NCI-H774 (cell line): ENCODE measurements at places on chromosomes 16 and 17.

DNA sequence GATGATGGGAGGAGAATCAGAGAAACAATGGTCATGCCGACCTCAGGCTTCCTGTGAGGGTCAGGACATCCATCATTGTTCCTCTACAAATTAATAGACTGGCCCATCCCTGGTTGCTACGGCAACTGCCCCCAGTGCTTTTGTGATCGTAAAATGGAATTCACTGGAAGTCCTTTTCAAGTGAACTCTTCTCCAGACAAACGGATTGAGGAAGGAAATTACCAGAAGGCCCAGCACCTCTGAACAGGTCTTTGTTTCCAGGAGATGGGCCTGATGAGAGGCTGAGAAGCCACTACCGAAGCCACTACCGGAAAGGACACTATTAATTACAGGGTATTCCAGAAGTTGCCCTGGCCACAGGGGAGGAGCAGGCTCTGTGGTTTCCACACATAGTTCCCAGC, 126.0 kb downstream of the MGAT5B start:
- DNase-seq = peak; percentile 16

DNA sequence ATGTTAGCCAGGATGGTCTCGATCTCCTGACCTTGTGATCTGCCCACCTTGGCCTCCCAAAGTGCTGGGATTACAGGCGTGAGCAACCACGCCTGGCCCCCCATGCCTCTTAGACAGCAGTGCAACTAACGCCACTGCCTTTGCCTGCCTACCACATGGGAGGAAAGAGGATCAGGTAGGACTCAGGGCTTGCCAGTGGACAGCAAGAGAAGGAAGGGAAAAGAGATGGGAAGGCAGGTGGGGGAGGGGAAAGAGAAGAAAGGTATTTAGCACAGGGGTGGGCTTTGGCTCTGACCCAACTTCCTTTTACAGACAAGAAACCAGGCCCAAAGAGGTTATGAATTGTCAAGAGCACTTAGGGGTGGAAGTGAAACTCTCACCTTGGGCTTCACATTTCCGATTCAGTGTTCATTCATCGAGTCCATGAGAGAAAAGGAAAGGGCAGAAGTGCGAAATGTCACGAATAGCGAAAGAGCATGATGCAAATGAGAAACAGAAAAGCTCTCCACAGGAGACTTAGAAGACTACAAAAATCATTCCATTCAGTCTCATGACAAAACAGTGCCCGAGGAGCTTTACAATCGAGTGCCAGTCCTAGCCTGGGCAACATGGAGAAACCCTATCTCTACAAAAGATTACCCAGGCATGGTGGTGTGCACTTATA, 36.4 kb downstream of the CDK5R1 start:
- DNase-seq = no peak

- DNase-seq = peak; percentile 47
Observed at GRCh38 chr16:57519796-57520360, 16.5 kb downstream of the CCDC102A start.

- DNase-seq = no peak
Observed at GRCh38 chr16:19717314-19717713, 713 bp downstream of the KNOP1 start.

- DNase-seq = no peak
Observed at GRCh38 chr17:52027620-52028295, 130.8 kb downstream of the CA10 start.

GRCh38 chr16:52634104-52634503, 87.2 kb upstream of the TOX3 start:
- no peak for DNase-seq

GRCh38 chr16:6611535-6611934, 721.1 kb upstream of the RBFOX1 start:
- DNase-seq = no peak

GRCh38 chr16:27491894-27492587, 57.7 kb downstream of the GTF3C1 start:
- DNase-seq = no peak

GRCh38 chr16:777826-778225, 10.4 kb downstream of the RPUSD1 start:
- no peak for DNase-seq

DNA sequence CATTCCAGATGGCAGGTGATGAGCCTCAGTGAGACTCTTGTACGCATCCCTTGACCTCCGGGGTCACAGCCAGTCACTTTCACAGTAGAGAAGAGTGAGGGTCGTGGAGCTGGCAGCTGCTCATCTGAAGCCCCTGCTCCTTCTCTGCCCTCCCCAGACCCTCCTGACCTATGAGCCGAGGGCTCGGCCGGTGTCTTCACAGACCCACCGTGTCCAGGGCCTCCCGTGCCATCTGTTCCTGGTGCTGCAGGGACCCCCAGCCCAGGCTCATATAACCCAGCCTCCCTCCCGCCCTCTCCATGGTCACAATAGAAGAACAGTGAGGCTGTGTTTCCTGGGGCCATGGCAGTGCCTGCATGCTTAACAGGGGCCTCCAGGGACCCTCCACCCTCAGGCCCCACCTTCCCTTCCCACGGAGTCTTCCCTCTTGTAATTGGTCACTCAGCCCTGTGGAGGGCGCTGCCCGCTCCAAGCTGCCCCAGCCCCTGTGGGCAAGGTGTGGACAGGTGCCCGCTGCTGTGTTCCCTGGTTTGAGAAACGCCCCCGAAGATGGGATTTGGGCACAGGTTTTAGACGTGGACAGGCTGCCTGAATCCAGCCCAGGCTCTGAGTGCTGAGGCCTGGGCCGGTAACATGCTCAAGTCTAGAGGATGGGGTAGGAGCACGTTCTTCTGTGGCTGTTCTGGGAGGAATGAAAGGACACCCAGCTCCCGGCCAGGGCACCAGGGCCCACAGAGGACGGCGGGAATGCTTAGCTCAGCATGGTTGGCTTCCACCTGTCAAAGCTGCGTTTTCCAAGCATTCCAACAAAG, 38.7 kb downstream of the ACSF3 start:
- DNase-seq = no peak

GRCh38 chr17:73785496-73785895, 141.3 kb upstream of the SDK2 start:
- no peak for DNase-seq

- DNase-seq = no peak
Observed at GRCh38 chr16:4327386-4328045, 11.6 kb downstream of the GLIS2 start.

- DNase-seq = no peak
Observed at GRCh38 chr17:57569853-57570252, 175.2 kb downstream of the CCDC182 start.

DNA sequence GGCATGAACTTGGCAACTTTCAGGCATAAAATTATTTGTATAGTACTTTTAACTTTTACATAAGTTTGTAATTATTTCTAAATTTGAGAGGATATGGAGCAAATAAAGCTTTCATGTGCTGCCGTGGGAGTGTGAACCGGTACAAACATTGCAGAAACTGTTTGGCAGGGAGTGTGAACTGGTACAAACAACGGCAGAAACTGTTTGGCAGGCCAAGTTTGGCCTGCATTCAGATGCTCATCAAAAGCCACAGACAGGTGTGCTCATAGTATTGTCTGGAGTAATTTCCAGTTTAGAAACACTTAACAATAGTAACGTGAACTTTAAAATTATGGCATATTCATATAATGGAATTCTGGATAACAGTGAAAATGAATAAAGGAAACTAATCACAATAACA, 73.8 kb upstream of the ATP2A3 start:
- no peak for DNase-seq

DNA sequence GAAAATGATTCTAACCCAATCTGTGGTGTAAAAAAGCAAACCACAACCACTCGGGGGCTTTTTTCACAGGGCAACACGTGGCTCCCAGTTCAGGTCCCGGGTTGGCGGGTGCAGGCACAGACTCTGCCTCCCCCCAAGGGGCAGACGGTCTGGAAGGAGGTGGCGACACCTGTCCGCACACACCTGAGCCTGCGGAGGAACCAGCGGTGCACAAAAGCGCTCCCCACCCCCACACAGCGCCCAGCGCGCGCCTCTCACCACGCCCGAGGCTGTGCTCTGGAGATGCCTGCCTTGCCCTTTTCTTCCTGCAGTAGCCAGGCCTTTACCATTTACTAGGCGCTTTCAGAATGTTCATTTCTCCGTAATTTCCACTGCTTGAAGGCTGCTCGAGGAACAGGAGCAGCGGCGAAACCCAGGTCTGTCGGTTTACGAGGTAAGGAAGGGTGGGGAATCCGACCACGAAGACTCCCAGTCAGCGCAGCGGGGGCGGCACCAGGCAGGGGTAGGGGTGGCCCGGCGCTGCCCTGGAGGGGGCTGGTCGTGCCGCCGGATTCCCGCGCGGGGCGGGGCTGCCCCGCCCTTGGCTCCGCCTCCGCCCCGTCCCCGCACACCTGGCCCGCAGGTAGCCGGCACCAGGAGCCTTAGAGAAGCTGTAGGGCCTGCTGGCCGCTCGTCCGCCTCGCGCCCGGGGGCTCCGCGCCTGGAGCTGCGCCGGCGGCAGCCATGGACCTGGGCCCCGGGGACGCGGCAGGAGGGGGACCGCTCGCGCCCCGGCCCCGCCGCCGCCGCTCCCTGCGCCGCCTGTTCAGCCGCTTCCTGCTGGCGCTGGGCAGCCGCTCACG, at the start of gene USP43:
USP43 (plus strand) TSS at position 608 of the 842 bp plus-strand sequence; CDS start at position 724, 116 bp downstream.
- peak; percentile 10 for DNase-seq

DNA sequence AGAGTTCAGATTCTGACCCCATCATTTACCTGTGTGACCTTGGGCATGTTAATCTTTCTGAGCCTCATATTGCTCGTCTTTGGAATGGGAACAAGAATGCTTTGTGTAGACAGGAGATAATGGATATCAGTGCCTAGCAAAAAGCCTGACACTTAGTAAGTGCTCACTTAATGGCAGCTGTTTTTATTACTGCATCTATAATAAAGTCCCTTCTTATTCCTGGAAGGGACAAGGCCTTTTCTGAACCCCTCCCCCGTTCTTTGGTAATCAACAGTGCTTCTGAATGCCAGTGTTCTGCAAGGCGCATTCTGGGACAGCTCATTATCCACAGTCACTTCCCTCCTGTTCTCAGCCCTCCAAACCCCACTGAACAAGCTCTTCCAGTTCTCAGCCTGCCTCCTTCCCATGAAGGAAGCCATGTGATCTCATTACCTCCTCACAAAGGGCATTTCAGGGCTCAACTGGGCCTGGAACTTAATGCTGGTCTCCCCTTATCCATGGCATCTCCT, 25.1 kb upstream of the SUPT4H1 start:
- no peak for DNase-seq

GRCh38 chr16:19829844-19830692, 54.6 kb downstream of the GPRC5B start:
- DNase-seq = no peak

DNA sequence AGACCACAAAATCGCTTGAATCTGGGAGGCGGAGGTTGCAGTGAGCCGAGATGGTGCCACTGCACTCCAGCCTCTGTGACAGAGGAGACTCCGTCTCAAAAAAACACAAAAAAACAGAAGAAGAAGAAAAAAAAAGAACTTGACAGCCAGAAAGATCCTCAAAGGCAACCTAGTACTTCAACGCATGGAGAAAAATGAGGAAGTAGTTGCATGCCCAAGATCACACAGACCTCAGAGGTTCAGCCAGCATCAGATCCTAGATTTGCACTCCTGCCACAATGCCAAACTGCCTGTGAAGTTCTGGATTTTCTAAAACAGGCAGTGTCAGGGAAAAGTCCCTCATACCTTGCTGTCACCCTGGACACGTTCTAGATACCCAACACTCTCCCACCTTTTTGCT, 1.5 kb downstream of the ATPAF2 start:
- DNase-seq = no peak

DNA sequence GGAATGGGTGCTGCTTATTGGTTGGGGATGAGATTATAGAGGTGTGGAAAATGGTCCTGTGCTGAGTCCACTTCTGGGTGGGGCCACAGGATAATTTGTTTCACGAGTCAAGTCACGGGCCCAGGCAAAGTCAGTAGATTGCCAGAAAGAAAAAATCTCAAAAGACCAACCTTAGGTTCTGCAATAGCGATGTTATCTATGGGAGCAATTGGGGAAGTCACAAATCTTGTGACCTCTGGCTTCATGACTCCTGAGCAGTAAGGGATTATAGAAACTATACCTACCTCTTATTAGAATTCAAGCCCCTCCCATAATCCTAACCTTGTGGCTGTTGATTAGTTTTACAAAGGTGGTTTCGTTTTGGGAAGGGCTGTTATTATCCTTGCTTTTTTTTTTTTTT, 31.4 kb downstream of the WWP2 start:
- DNase-seq = no peak

- no peak for DNase-seq
Observed at GRCh38 chr17:17300624-17301568, 2.3 kb upstream of the NT5M start.

GRCh38 chr16:2737238-2737605, 15.2 kb upstream of the SRRM2 start:
- DNase-seq = no peak

GRCh38 chr17:32659419-32659842, 172.6 kb downstream of the CDK5R1 start:
- DNase-seq = peak; percentile 76

GRCh38 chr17:16491703-16492612, at the start of gene LRRC75A:
LRRC75A (minus strand) TSS chr17:16492193; CDS start chr17:16491990, 203 bp downstream.
- DNase-seq = peak; percentile 1

GRCh38 chr17:50947782-50948543, 81.8 kb upstream of the TOB1 start:
- peak; percentile 85 for DNase-seq

GRCh38 chr16:51553314-51553713, 402.2 kb upstream of the SALL1 start:
- DNase-seq = no peak

GRCh38 chr16:88596483-88596882, 26.3 kb downstream of the ZC3H18 start:
- no peak for DNase-seq

GRCh38 chr17:76968707-76969597, 100.7 kb downstream of the MGAT5B start:
- peak; percentile 98 for DNase-seq

- DNase-seq = no peak
Observed at GRCh38 chr17:78146881-78147280, 696 bp downstream of the C17orf99 start.

GRCh38 chr17:17699491-17699890, 18.2 kb downstream of the RAI1 start:
- DNase-seq = no peak

- DNase-seq = peak; percentile 94
Observed at GRCh38 chr17:58666858-58667267, 25.0 kb downstream of the TEX14 start.

DNA sequence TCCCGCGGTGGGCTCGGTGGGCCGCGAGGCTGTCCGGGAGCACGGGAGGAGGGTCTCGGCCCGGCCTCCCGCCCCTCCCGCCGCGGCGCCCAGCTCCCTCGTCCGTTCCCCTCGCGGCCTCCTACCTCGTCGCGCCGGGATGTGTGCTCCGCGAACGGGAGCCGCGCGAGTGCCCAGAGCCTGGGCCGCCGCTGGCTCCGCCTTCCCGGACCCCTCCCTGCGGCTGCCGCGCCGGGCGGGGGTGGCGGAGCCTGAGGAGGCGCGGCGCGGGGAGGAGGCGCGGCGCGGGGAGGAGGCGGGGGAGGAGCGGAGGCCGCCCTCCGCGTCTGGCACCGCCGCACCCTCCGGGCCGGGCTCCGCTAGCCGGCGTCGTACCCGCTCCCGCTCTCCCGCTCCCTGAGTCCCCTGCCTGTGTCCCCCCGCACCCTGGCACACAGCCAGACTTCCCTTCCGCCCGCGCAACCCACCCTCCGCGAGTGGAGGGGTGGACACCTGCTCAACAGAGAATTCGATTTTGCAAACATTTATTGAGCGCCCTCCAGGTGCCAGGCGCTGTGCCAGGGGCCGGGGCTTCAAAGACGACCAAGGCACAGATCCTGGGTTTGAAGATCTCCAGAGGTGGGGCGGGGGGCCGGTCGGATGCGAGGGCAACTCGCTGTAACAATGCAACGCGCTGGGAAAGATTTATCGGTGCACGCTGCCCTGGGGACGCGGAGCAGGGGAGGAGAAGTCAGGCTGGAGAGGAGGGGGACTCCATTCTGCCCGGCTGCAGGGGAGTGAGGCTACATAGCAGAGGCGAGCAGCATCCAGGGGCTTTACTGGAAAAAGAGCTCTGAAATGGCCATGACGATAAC, at the start of gene MPP3:
MPP3 (minus strand) TSS at position 171 of the 854 bp plus-strand sequence. CDS start 1,240 bp downstream, outside the sequence.
- DNase-seq = peak; percentile 88
